Stimulated activated CD8-positive, alpha-beta memory T cell treated with anti-CD3 and anti-CD28 coated beads, Interleukin-7, amount 100 ng/mL, for 48 hours (primary cell): ENCODE measurements at places on chromosomes 5 and 9.

DNA sequence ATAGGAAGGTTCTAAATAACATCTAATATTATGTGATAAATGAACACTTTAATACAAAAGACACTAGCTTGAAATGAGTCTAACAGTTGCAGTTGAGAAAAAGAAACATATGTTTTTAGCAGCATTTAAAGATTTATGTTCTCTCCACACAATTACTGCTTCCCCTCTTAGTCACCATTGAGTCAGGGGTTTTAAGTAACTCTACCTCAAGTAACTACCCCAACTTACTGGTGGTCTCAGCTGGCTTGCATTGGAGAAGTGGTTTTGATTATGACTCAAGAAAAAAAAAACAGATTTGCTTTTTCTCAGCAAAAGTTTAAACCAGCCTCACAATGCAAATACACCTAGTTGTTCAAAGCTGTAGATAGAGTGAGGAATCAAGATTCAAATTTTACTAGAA lies 1216.5 kb upstream of the CDH9 start:
- no peak for DNase-seq

GRCh38 chr9:120882935-120883607 lies 6.1 kb upstream of the PHF19 start:
- DNase-seq = no peak

DNA sequence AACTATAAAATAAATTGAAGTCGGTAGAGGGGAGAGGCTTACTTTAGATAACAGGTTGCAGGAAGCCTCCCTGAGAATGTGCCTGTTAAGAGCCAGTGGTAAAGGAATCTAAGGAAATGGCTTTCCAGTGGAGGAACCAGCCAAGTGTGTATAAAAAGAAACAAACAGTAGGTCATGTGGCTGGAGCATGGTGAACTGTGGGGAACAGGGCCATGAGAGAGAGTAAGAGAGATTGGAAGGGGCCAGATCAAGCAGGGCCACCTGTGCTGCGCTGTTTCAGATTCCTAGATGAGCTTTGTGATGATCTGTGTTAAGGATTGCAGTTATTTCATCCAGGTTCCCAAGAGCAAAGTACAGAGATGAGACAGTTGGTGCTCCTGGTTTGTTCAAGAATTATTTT lies 152.7 kb upstream of the SGCD start:
- DNase-seq = no peak

GRCh38 chr5:78286290-78286689 lies 8.2 kb downstream of the AP3B1 start:
- DNase-seq = no peak

DNA sequence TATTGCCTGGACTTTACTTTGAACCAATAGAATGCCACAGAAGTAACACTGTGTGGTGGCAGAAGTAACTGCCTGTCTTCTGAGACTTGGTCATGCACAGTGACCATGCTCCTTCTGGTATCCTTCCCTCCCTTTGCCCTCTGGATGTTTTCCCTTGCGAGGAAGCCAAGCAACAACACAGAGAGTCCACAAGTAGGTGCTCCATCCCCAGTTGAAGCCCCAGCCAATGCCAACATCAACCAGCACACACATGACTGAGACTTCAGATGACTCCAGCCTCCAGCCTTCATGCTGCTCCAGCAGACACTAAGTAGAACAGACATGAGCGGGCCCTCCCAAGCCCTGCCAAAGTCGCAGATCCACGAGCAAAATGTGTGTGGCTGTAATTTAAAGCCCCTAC lies 129.6 kb downstream of the EPB41L4A start:
- DNase-seq = no peak

GRCh38 chr5:132427281-132428146 lies 58.0 kb downstream of the SLC22A5 start:
- no peak for DNase-seq

DNA sequence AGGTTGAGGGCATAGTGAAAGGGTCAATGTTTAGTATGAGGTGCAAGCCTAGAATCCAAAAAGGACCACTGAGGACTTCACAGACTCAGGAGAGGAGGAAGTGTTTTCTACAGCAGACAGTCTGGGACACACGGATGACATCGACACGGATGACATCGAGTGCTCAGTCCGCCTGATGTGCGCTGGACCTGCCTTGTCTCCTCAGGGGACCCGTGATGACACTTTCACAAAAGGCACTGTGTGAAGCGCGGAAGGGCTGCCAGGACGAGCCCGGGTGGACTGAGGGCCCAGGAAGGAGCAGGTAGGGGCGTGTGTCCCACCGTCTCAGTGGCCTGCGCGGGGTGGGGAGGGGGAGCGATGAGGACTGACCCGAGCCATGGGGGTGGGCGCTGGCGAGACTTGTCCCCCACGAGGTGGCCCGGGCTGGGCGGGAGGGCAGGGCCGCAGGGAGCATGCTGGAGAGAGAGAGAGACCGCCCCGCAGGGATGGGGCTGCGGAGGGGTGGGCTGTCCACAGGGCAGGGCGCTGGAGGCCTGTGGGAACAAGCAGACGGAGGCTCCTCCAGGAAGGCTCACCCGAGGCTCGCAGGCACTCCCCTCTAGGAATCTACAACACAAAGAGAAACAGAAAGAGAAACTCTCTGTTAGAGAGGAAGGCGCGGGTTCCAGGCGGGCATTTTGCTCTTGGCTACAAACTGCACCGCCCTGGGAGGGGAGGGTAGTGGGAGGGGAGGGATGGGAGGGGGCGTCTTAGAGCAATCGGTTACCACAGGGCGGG lies 54.9 kb downstream of the USP20 start:
- DNase-seq = peak; percentile 81

DNA sequence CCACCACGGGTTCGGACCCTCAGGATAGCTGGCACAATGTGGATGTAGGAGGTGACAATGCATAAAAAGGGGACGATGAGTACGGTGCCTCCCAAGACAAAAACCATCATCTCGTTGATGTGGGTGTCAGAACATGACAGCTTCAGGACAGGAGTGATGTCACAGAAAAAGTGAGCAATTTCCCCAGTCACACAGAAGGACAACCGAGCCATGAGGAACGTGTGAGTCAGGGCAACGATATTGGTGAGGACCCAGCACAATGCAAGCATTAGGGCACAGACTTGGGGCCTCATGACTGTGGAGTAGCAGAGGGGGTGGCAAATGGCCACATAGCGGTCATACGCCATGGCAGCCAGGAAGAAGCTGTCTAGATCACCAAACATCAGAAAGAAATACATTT lies 491 bp downstream of the OR1N1 start:
- peak; percentile 21 for DNase-seq

GRCh38 chr9:5879419-5880181 lies 11.1 kb upstream of the MLANA start:
- no peak for DNase-seq

- no peak for DNase-seq
These were observed 353 bp upstream of the PAX5 start for GRCh38 chr9:37034305-37034937.

- DNase-seq = no peak
These were observed 271.8 kb downstream of the FANCC start for GRCh38 chr9:95045751-95046150.

- no peak for DNase-seq
These were observed 70.5 kb upstream of the NTRK2 start for GRCh38 chr9:84598921-84599636.

DNA sequence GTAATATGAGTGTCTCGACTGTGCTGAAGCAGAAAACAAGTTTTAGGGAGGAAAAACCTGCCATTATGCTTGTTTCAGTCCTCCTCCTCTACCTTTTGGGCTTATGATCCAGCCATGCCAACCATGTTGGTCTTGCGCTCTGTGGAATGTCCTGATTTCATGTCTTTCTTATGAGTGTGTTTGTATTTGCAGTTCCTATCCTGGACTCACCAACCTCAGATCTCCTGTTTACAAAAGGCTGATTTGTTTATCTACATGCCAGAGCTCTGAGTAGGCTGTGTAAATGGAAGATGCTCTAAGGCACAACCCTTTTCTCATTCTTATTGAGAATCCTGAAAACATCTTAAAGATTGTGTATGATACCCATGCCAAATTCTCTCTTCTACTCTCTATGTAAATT lies 138.6 kb downstream of the ARHGEF28 start:
- DNase-seq = no peak
